ENCODE measurements at places on chromosomes 16 and 17.

DNA sequence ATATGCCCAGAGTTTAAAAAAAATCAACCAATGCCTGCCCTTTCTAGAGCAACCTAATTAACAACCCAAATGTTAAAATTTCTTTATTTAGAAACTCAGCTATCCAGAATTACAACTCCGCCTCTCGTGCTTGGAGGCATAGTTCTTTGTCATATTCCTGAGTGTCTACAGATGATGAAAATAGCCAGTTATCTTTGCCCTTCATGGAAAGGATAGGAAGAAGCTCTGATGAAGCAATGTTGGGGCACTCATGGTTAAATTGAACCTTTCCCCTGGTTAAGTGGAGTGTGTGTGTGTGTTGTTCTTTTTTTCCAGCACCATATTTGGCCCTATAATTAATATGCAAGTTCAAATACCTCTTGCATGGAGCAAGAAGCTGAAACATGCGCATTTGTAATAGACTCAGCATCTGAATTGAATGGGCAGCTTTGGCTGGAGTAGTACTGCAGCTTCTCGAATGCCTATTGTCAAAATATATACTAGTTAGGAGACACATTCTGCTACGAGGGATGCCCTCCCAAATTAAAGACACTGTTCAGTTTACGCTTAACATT lies 506.2 kb downstream of the WWOX start:
- no peak overlapping the region for H3K4me3 ChIP-seq
- DNase-seq = no peak
- no peaks in the 10 kb centered on the region for H3K36me3 ChIP-seq
- H3K27me3 ChIP-seq = no peaks in the 10 kb centered on the region
- H3K27ac ChIP-seq = no peak overlapping the region
- H3K4me1 ChIP-seq = peaks cover 8% of the 10 kb centered on the region

GRCh38 chr17:78343187-78343542 lies 16.7 kb downstream of the SOCS3 start:
- H3K36me3 ChIP-seq = no peaks in the 10 kb centered on the region
- H3K4me1 ChIP-seq = peaks cover 71% of the 10 kb centered on the region
- peak overlapping the region; percentile 93 for H3K27ac ChIP-seq

DNA sequence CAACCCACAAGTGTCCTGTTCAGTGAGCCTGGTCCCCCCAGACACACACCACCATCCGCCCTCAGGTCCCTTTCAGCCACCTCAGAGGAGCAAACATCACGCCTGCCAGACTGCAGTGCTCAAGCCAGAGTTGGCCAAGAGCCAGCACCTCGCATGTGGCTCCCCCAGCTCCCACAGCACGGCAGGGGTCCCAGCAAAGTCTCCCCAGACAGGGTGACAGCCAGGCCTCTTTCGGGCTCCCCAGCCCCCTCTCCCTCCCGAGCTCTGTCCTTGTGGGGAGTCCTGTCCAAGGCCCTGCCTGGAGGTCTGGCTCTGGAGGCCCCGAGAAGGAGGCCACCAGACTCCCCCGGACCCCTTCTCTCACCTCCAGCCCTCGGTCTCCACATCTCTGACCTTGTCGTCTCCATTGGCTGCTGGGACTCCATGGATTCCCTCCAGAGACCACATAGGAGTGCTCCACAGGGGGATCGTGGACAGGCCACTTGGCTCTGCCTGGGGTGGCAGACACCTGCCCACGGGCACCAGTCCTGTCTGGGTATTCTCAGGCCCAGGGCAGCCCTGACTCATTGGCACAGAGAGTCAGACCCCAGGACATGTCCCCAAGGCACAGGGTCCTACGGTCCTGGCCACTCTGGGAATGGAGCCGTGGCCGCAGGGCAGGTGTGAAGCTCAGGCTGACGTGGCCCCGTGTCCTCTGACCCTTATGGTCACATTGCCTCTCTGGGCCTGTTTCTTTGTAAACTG lies 1.8 kb upstream of the MYADML2 start:
- no peaks in the 10 kb centered on the region for H3K36me3 ChIP-seq
- no peak overlapping the region for H3K4me3 ChIP-seq
- DNase-seq = no peak
- no peaks in the 10 kb centered on the region for H3K27me3 ChIP-seq
- no peak overlapping the region for H3K27ac ChIP-seq
- no peaks in the 10 kb centered on the region for H3K4me1 ChIP-seq

DNA sequence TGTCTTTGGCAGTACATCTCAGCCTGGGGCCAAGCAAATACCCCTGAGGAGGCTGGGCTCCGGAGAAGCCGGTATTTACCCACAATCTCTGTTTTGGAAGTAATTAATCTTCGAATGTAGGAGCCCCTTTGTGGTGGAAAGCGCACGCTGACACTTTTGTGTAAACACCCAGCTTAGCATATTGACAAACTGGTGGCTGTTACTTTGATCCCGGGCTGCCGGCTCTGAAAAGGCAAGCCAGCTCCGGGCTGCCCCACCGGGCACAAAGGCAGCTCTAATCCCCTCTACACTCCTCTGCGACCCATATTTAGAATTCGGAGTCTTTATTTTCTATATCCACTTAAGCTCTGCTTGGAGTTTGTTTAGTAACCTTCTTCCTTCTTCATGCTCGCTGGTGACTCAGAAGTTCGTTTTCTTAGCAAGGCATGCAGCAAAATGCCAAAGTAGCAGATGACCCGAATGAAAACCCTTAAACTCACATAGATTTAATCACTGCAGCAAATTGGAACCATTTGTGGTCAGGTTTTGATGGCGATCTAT lies 144.0 kb upstream of the IRX3 start:
- H3K27ac ChIP-seq = no peak overlapping the region
- H3K4me3 ChIP-seq = no peak overlapping the region
- H3K36me3 ChIP-seq = no peaks in the 10 kb centered on the region
- DNase-seq = peak; percentile 56

DNA sequence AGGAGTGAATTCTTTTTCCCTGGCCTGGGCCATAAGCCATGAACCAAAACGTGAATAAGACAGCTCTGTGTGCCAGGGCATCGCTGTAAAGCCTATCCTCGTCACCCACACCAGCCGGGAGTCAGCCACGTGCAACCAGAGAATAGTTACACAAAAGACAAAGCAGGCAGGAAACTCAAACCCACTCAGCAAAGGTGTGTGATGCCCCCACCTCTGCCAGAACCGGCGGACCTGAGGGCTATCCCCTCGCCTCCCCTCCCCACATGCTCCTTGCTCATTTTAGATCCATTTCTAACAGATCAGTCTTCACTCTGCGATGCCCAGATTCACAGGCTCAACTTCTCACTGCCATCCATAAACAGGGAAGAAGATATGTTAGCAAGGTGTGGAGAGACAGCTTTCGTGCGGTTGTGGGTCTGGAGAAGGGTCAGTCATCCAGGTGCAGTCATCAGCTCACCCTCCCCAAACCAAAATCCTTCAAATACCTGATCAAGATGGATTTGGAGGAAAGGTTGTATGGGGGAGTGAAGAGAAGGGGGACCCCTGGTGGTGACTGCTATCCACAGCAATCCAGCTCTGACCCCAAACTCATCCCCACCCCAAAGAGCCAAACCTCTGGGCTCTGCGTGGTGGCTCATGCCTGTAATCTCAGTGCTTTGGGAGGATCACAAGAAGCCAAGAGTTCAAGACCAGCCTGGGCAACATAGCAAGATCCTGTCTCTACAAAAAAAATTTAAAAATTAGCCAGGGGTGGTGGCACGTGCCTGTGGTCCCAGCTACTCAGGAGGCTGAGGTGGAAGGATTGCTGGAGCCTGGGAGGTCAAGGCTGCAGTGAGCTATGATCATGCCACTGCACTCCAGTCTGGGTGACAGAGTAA lies 219.2 kb downstream of the C16orf78 start:
- H3K27me3 ChIP-seq = no peaks in the 10 kb centered on the region
- no peak overlapping the region for H3K4me3 ChIP-seq
- H3K27ac ChIP-seq = no peak overlapping the region

GRCh38 chr17:16913463-16913862 lies 58.5 kb downstream of the TNFRSF13B start:
- no peaks in the 10 kb centered on the region for H3K36me3 ChIP-seq
- no peak overlapping the region for H3K4me3 ChIP-seq
- H3K4me1 ChIP-seq = no peaks in the 10 kb centered on the region
- H3K27me3 ChIP-seq = peaks cover 12% of the 10 kb centered on the region
- no peak for DNase-seq

GRCh38 chr17:72101526-72101925 lies 19.3 kb upstream of the SOX9 start:
- H3K27ac ChIP-seq = no peak overlapping the region
- H3K4me1 ChIP-seq = no peaks in the 10 kb centered on the region
- no peaks in the 10 kb centered on the region for H3K27me3 ChIP-seq
- H3K36me3 ChIP-seq = no peaks in the 10 kb centered on the region

- no peak overlapping the region for H3K4me3 ChIP-seq
- H3K4me1 ChIP-seq = no peaks in the 10 kb centered on the region
- peaks cover 30% of the 10 kb centered on the region for H3K27me3 ChIP-seq
- no peaks in the 10 kb centered on the region for H3K36me3 ChIP-seq
Measured at GRCh38 chr17:37732316-37732715, 12.5 kb downstream of the HNF1B start.

GRCh38 chr16:1493746-1494094 lies 560 bp downstream of the TELO2 start:
- H3K27ac ChIP-seq = peak overlapping the region; percentile 88
- H3K36me3 ChIP-seq = peaks cover 31% of the 10 kb centered on the region
- DNase-seq = no peak
- H3K4me3 ChIP-seq = peak overlapping the region; percentile 68
- no peaks in the 10 kb centered on the region for H3K27me3 ChIP-seq

GRCh38 chr17:60916043-60916442 lies 238.4 kb downstream of the BCAS3 start:
- no peaks in the 10 kb centered on the region for H3K36me3 ChIP-seq
- no peak overlapping the region for H3K4me3 ChIP-seq
- H3K27me3 ChIP-seq = no peaks in the 10 kb centered on the region
- H3K27ac ChIP-seq = no peak overlapping the region
- no peak for DNase-seq

DNA sequence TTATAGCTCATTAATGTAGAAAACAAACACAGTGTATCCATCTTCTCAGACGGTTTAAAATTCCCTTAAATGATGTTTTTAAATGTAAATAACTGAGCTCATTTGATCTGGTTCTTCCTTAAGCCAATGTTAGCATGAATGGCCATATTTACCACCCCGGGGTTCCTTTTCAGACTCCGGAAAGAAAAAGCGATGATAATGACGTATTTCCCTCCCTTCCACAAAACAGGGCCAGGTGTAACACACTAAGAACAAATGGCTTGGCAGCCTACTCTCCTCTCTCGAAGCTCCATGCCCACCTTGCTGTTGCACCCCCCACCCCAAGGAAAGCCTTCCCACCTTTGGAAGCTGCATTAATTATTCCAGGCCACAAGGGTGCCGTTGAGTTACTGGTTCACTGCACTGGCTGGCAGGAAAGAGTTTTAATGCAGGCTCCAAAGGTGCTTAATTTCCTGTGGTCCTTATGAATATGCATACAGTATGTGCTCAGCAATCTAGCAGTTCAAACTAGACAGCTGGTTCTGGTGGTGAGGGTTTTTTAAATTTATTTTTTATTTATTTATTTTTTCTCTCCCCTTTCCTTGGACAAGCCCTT lies 378.9 kb downstream of the WWOX start:
- H3K4me3 ChIP-seq = no peak overlapping the region
- H3K27me3 ChIP-seq = no peaks in the 10 kb centered on the region
- no peak overlapping the region for H3K27ac ChIP-seq

- H3K4me1 ChIP-seq = peaks cover 11% of the 10 kb centered on the region
- no peak overlapping the region for H3K4me3 ChIP-seq
- DNase-seq = no peak
- H3K27me3 ChIP-seq = no peaks in the 10 kb centered on the region
- H3K36me3 ChIP-seq = no peaks in the 10 kb centered on the region
Measured at GRCh38 chr16:20969386-20969785, 68.8 kb downstream of the LYRM1 start.

GRCh38 chr17:855569-855968 lies 73.4 kb downstream of the MRM3 start:
- peaks cover 48% of the 10 kb centered on the region for H3K4me1 ChIP-seq
- H3K4me3 ChIP-seq = no peak overlapping the region
- H3K27me3 ChIP-seq = no peaks in the 10 kb centered on the region

DNA sequence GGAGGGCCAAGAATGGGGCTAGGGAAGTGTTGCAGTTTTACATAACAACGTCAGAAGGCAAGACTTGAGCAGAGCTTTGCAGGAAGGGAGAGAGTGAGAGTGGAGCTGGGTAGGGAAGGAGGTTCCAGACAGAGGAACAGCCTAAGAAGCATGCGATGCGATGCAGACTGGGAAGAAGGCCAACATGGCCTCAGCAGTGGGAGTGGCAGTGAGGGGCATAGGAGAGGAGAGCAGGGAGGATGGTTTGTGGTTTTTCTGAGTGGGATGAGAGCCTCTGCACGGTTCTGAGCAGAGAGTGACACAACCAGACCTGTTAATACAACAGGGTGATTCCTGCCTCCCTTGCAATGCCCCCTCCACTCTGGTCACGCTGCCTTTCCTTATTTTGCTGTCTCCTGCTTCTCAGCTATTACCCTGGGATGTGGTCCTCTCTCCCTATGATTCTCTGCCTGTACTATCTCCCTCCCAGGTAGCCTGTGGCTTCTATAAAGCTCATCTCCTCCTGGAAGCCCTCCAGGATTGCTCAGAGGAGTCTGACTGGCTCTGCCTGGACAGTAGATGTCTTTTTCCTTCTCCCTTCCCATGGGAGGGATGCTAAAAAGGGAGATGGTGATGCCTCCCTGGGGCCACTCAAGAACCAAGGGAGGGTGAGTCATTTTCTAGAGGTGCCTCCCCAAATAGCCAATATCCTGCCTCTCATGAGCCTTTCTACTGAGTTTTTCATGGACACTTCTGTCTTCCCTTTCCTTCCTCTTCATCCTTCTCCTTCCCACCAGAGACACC lies 38.7 kb upstream of the NGFR start:
- H3K4me1 ChIP-seq = peaks cover 6% of the 10 kb centered on the region
- no peak overlapping the region for H3K4me3 ChIP-seq
- DNase-seq = no peak

DNA sequence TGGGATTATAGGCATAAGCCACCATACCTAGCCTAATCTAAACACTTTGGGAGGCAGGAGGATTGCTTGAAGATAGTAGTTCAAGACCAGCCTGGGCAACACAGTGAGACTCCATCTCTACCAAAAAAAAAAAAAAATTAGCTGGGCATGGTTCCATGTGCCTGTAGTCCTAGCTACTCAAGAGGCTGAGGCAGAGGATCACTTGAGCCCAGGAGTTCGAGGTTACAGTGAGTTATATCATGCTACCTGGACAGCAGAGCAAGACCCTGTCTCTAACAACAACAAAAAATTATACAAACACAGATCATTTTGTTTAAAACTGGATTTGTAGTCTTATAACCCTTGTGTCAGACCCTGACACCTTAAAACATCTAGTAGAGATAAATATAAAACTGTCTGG lies 7.7 kb upstream of the C16orf54 start:
- no peaks in the 10 kb centered on the region for H3K4me1 ChIP-seq
- H3K27me3 ChIP-seq = no peaks in the 10 kb centered on the region
- H3K4me3 ChIP-seq = no peak overlapping the region
- DNase-seq = no peak

Data from suprapubic skin (tissue), 4 donors.